ENCODE measurements at places on chromosomes 11 and 22.

DNA sequence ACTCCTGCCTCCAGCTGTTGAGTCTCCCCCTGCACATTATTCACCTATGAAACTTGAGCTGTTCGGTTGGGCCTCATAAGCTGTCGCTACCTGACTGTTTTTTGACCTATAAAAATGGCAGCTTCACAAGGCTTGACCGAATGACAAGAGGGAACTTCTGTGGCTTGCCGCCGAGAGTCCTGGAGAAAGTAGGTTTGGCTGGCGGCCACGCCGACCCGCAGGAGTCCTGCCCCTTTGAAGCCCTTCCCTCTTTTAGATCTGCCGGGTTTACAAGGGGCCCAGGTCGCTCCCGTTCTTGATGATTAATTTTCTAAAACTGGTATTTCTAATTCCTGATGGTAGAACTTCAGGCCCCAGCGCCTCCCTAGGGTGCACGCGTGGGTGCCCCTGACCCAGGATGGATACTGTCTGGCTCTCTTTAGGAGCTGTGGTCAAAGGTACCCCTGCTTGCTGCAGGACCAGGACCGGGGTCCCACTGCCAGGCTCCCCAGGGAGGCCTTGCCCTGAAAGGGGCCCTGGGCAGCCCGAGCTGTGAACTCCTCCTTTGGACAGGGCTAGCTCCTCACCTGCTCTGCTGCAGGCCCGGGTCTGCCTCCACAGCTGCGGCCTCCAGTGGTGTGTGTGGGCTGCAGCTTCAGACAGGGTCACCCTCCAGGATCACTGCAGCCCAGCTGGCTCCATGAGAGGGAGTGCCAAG, 171.8 kb downstream of the CTTN start:
- H3K36me3 ChIP-seq, result no peaks in the 10 kb centered on the region
- no peaks in the 10 kb centered on the region for H3K4me1 ChIP-seq
- DNase-seq, result no peak
- H3K27me3 ChIP-seq, result peaks cover 21% of the 10 kb centered on the region

GRCh38 chr11:64694821-64695365, 28.1 kb downstream of the NRXN2 start:
- peaks cover 11% of the 10 kb centered on the region for H3K4me1 ChIP-seq
- H3K27ac ChIP-seq, result no peak overlapping the region
- DNase-seq, result no peak
- H3K27me3 ChIP-seq, result peaks cover 23% of the 10 kb centered on the region
- H3K4me3 ChIP-seq, result no peak overlapping the region

GRCh38 chr11:113152500-113152899, 161.9 kb upstream of the TTC12 start:
- H3K36me3 ChIP-seq, result no peaks in the 10 kb centered on the region
- H3K4me1 ChIP-seq, result no peaks in the 10 kb centered on the region
- H3K27me3 ChIP-seq, result peaks cover 2% of the 10 kb centered on the region
- DNase-seq, result no peak
- H3K4me3 ChIP-seq, result no peak overlapping the region

DNA sequence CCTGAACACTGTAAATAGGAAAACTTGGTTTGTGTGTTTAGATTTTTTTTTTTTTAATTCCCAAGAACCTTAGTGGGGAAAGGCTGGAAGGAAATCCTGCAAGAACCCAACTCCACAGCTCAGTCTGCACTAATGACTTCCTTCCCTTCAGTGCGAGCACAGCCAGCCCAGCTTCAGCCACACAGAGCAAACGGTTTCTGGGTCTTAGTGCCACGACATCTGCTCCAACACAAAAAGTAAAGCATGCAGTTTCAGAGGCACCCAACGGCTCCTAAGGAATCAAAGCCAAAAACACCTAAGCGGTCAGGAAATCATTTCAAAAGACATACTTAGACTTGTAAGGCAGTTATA, 236.1 kb downstream of the TTC28 start:
- DNase-seq, result peak; percentile 58
- peak overlapping the region; percentile 86 for H3K27ac ChIP-seq
- peaks cover 6% of the 10 kb centered on the region for H3K27me3 ChIP-seq
- H3K4me3 ChIP-seq, result peak overlapping the region; percentile 77
- H3K36me3 ChIP-seq, result no peaks in the 10 kb centered on the region

- peak; percentile 89 for DNase-seq
- H3K27ac ChIP-seq, result peak overlapping the region; percentile 78
- peaks cover 39% of the 10 kb centered on the region for H3K4me1 ChIP-seq
- peaks cover 4% of the 10 kb centered on the region for H3K27me3 ChIP-seq
Measured at GRCh38 chr11:65899356-65900124, 648 bp downstream of the FOSL1 start.

- no peak overlapping the region for H3K4me3 ChIP-seq
- DNase-seq, result no peak
- peaks cover 30% of the 10 kb centered on the region for H3K27me3 ChIP-seq
- no peak overlapping the region for H3K27ac ChIP-seq
- H3K4me1 ChIP-seq, result no peaks in the 10 kb centered on the region
- H3K36me3 ChIP-seq, result no peaks in the 10 kb centered on the region
Measured at GRCh38 chr11:34642873-34643272, 22.0 kb downstream of the EHF start.

- H3K27me3 ChIP-seq, result no peaks in the 10 kb centered on the region
- peak overlapping the region; percentile 80 for H3K4me3 ChIP-seq
- peaks cover 24% of the 10 kb centered on the region for H3K4me1 ChIP-seq
- peak; percentile 64 for DNase-seq
Measured at GRCh38 chr11:911031-911889, 650 bp upstream of the CHID1 start.

All from activated CD4-positive, alpha-beta T cell treated with anti-CD3 and anti-CD28 coated beads for 36 hours (primary cell).